Mesothelial cell of epicardium (in vitro differentiated cells): ENCODE measurements at places on chromosomes 4 and X.

DNA sequence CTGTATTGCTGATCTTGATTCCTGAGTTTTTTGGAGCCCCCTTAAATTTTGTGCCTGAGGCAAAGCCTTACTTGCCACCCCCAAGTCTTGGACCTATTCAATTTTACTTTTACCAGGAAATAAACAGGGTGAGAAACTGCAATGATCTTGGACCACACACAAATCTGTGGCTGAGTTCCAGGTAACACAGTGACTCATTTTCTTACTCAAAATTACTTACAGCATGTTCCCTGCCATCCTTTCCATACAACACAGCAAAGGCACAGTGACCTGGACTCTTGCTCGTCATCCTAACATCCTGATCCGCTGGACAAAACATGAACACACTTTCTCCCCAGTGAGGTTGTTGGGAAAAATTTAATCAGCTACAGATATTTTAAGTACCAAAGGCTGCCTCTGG is 60.7 kb upstream of the S100G start:
- no peak for DNase-seq

GRCh38 chrX:17737986-17738713 is 857 bp downstream of the SCML1 start:
- no peak for DNase-seq

GRCh38 chrX:134194915-134195314 is 42.1 kb upstream of the CCDC160 start:
- DNase-seq, result no peak

DNA sequence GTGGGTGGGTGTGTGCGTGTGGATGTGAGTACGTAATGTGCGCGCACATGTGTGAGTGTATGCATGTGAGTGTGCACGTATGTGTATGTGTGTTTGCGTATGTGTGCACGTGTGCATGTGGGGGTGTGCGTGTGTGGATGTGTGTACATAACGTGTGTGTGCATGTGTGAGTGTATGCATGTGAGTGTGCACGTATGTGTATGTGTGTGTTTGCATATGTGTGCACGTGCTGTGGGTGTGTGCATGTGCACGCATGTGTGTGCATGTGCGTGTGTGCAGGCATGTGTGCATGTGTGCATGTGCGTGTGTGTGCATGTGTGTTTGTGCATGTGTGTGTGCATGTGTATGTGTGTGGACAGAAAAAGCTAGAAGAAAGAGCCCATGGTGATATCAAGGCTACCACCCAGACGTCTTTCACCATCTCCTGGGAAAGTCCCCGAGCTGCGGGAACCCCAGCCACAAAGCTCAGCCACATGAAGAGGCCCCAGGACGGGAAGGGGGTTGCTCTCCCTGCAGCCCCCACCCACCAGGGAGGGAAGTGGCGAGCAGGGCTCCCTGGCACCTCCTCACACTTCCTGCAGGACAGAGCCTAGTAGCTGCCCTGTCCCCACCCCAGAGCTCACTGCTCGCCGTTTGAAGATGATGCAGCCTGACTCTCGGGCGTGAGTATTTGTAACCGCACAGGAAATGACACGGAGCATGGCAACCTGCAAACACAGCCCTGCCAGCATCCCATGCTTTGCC is 108.3 kb downstream of the DCTD start:
- no peak for DNase-seq

DNA sequence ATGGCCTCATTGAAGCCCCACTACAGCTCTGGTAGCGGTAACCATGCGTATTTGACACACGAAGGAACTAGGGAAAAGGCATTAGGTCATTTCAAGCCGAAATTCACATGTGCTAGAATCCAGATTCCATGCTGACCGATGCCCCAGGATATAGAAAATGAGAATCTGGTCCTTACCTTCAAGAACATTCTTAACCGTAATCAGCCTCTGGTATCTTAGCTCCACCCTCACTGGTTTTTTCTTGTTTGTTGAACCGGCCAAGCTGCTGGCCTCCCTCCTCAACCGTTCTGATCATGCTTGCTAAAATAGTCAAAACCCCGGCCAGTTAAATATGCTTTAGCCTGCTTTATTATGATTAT is 876 bp downstream of the HPRT1 start:
- DNase-seq, result no peak
